ENCODE measurements at places on chromosomes 1 and 21.

GRCh38 chr1:110011527-110012041 is 22.8 kb upstream of the STRIP1 start:
- peak; percentile 49 for DNase-seq

GRCh38 chr1:39625009-39625408 is 14.4 kb downstream of the HEYL start:
- no peak for DNase-seq

- DNase-seq = no peak
Observed at GRCh38 chr21:37944496-37944895, 28.2 kb upstream of the KCNJ6 start.

DNA sequence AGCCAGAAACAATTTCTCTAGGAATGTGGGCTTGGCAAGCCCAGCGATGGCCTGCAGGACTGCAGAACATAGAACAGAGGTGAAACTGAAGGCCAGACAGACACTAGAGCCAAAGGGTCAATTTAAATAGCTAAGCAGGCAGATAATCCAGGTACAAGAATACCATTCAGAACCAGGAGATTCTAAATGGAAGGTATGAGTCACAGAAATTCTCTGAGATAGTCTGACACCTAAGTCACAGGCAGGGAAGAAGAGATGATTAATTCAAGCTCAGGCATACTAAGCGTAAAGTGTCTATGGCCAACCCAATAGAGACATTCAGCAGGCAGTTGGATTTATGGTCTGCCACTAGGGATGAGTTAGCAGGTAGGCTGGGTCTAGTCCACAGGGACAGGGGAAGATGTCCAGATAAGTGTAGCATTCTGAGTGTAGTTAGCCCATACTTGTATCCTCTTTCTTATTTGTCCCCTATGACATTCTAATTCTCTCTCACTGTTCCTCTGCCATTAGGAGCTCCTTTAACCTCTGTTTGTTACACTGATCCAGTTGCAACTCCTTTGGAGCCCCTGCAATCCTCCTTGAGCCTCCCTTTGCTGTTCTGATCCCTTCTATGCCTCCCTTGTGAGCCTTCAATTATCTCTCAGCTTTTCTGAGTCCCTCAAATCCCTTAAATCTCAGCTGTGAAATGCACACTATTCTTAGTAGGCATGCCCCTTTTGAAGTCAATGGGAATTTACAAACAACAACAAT is 383.8 kb downstream of the LMO4 start:
- DNase-seq = no peak

- no peak for DNase-seq
Observed at GRCh38 chr1:53277326-53277725, 39.0 kb upstream of the MAGOH start.

GRCh38 chr1:53326598-53327181 is 1.2 kb downstream of the LRP8 start:
- DNase-seq = no peak

DNA sequence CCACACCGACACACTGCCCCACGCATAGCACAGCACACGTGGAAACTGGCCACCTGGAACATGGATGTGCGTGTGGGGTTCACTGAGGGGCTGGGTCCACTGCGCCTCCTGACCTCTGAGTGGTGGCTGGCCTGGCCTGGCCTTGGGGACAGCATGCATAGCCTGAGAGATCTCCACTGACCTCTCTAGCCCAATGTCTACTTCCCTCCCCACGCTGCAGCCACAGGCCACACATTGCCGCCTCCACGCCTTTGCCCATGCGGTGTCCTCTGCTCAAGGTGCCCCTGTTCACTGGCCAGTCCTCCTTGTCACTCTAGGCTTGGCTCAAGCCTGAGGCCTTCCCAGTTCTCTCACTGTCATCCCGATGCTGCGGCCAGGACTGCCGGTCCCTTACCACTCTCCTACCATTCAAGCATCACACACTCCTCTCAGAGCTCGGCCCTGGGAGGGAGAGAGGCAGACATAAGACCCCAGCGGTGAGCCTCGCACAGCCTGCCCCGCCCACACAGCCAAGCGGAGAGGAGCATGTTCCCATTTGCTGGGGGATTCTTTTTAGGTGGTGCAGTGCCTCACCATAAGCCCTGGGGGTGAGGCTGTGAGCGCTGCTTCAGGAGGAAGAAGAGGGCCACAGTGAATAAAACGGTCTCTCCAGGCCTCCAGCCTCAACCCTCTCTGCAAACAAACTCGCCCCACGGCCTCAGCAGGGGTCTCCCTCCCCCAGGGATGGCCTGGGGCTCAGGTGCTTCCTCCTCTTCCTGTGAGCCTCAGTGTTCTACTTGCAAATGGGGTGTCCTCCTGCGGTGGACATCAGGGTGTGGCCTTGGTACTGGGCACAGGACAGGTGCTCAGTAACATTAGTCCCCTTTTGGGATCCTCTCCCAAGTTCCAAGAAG is 80.8 kb downstream of the DMRTB1 start:
- DNase-seq = no peak

DNA sequence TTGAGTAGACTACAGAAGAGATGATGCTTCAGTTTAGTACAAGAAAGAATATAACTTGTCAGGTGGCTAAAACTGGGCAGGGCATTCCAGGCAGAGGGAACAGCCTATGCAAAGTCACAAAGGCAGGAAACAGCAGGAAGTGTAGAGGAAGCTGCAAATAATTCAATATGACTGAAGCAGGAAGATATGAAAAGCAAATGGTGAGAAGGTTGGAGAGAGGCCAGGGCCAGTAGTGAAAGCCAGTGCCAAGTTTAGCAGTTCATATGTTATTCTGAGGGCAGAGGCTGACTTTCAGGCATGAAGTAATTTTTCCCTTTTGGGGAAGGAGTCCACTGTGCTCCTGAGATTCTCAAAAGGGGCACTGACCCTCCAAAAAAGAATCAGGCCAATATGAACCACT is 8.0 kb upstream of the YBX1 start:
- DNase-seq = no peak

DNA sequence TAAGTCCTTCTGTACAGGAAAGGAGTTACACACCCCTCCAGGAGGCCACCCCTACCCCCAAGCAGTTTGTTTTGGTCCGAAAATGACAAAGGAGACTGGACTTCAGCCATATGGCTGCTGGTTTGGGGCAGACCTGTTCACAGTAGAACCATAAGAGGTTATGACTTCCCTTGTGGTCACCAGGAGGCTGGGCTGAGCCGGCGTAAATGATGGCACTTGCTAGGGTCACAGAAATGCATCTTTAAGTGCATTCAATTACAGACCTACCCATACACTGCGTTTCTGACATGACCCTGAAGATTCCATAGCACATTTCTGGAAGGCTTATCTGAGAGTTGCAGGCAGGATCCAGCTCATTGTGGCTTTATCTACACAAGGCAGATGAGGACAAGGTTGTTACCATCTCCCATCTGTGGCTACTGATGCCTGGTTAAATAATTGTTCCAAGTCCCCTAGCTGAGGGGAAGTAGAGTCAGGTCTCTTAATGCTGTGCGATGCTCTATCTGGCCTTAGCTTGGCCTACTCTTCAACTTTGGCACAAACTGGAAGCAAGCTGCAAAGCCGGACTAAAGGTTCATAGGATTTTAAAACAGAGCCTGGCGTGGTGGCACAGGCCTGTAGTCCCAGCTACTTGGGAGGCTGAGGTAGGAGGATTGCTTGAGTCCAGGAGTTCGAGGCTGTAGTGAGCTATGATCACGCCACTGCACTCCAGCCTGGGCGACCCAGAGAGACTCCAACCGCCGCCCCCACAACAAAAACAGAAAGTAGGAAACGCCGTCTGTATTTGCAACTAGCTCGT is 1.7 kb upstream of the TRIM67 start:
- no peak for DNase-seq

GRCh38 chr1:208149776-208150514 is 94.2 kb downstream of the PLXNA2 start:
- no peak for DNase-seq

- DNase-seq = peak; percentile 78
Observed at GRCh38 chr1:202315576-202316168, 26.1 kb downstream of the UBE2T start.

DNA sequence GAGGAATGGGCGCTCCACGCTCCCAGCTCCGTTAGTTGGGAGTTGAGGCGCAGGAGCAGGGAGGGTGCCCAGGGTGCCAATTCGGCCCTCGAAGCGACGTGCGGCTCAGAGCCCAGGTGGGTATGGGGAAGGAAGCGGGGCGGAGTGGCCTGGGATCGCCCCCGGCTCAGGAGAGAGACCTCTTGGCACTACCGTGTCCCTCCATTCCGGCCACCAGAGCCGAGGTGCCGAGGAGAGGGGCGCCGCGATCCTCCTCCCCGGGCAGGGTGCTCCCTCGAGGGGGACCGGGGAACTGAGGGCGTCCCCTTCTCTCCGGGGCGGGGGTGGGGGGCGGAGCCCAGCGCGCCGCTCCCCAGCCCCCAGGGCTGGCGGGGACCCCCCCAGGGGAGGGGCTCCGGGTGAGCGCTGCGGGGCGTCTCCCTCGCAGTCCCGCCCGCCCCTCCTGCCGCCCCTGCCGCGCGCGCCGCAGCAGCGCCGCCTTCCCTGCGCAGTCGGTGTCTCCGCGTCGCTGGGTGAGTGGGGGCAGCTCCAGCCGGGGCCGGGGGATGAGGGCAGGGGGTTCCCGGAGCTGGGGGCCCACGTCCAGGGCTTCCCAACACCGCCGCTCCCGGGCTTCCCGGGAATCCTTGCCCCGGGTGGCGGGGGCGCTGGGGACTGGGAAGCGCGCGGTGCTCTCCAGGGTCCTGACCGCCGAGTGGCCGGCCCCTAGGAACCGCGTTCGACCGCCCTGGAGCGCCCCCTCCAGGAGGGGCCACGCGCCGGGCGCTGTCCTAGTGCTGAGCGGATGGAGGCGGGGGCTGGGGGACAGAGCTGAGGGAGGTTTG is at the start of gene HPCA:
HPCA (plus strand) TSS at position 488 of the 824 bp plus-strand sequence. CDS start 2,408 bp downstream, outside the sequence.
- peak; percentile 47 for DNase-seq

DNA sequence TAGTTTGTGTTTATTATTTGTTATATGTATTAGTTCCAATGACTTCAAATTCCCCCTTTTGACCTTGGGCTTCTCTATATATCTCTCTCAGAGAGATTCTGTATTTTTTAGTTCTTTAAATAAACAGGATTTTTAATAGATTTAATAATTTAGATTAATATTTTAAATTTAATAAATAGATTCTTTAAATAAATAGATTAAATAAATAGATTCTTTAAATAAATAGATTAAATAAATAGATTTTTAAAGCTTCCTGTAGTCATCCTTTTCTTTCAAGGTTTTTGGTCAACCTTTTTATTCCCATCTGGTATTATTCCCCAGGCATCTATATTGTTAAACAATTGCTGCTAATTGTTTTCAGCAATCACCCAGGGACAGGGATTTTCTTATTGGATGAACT is 721.9 kb upstream of the ADAMTS5 start:
- no peak for DNase-seq

GRCh38 chr1:15155888-15156741 is 2.6 kb downstream of the TMEM51 start:
- no peak for DNase-seq

DNA sequence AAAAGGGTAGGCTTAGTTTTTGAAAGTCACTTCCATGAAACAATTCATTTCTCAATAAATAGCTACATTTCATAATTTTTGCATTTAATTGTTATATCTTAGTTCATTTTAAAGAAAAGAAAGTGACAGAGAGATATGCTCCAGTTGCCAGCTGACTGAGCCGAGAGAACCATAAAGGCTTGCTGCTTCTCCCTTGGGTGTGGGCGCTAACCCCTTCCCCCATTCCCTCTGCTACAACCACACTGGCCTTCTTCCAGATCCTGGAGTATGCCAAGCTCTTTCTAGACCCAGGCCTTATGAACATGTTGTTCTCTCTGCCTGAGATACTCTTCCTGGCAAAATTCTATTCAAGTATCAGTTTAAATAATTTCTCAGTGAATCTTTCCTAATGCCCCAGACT is 12.3 kb downstream of the SORT1 start:
- DNase-seq = no peak

DNA sequence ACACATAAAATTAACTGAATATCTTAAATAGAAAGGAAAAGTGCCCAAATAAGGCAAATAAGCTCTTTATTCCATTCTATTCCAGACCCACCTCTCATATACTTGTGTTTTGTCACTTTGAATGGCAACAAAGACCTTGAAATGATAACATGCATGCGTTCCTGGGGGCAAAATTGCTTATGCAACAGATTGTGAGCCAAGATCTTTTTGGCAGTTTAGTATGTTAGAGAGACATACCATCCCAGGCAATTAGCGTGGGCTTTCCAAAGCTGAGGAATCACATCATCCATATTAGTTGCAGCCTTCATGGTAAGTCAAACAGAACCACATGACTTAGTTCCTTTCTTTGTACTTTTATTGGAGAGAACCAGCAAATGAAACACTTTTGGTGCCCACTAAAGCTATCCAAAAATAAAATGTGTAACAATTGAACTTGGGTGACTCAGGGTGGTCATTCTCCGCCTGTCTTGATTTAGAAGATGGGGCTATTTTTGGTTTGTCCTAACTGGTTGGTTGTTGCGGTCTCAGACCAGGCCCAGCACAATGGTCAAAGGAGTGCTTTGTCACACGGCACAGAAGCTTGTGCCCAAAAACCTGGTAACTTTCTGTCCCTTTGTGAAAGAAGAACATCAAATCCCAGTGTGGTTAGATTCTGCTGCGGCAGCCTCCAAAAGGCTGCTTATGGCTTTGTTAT is 68.7 kb upstream of the ATF3 start:
- DNase-seq = no peak

DNA sequence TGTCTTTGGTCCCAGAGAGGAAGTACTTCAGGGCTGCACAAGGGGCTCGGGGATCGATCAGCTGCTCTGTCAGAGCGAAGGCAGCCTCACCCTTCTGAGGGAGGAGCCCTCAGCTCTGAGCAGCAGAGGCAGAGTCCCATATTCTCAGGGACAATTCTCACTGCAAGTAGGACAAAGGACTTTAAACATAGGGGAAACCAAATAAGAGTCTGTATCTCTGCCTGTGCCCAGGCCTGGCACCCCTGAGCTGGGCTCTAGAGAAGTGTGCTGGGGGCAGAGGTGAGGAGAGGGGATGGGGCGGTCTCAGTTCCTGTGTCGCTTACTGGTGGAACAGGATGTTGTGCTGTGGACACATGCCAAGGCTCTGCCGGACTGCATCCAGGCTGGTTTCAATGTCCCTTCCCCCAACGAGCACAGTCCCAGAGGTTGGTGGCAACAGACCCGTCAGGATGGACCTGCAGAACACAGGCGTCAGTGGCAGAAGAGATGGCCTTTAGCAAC is 76.6 kb downstream of the ABCA4 start:
- DNase-seq = no peak

DNA sequence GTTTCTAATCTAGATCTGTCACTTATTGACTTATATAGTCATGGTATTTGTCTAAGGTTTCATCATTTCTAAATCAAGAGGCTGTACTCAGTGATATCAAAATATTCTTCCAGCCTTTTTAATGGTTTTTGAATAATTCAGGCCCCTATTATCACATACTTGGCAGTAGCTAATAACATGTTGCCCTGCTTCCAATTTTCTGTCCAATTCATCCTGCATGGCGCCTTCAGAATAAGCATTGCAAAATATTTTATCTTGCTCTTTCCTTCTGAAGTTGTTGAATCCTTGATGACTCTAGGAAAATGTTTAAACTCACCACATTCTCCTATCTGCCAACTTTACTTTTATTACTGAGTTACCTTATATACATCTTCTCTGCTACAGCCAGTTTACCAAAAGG is 517.2 kb upstream of the B3GALT2 start:
- DNase-seq = no peak

GRCh38 chr21:31730712-31731055 is 1.2 kb downstream of the SCAF4 start:
- no peak for DNase-seq
